ENCODE measurements at places on chromosomes 6 and 20.

GRCh38 chr6:105817370-105817769, 268.8 kb upstream of the PRDM1 start:
- H3K4me3 ChIP-seq, result no peak overlapping the region
- H3K36me3 ChIP-seq, result no peaks in the 10 kb centered on the region
- no peak for DNase-seq
- H3K27ac ChIP-seq, result no peak overlapping the region

- H3K27me3 ChIP-seq, result no peaks in the 10 kb centered on the region
- H3K27ac ChIP-seq, result peak overlapping the region; percentile 79
- H3K36me3 ChIP-seq, result no peaks in the 10 kb centered on the region
- peaks cover 22% of the 10 kb centered on the region for H3K4me1 ChIP-seq
- peak overlapping the region; percentile 16 for H3K4me3 ChIP-seq
Observed at GRCh38 chr6:127464881-127465459, 5.8 kb upstream of the KIAA0408 start.

DNA sequence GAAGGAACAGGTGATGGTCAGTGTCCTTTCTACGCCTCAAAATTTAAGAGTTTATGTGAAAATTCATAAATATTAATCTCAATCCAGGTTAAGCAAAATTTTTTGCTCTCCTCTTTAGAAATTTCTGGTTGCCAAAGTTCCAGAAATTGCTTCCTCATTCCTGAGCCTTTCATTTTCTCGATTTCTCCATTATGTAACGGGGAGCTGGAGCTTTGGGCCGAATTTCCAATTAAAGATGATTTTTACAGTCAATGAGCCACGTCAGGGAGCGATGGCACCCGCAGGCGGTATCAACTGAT, 35.8 kb upstream of the PRND start:
- H3K27me3 ChIP-seq, result no peaks in the 10 kb centered on the region
- peak overlapping the region; percentile 89 for H3K27ac ChIP-seq
- no peak for DNase-seq
- H3K4me1 ChIP-seq, result peaks cover 56% of the 10 kb centered on the region
- H3K36me3 ChIP-seq, result no peaks in the 10 kb centered on the region
- peak overlapping the region; percentile 71 for H3K4me3 ChIP-seq

DNA sequence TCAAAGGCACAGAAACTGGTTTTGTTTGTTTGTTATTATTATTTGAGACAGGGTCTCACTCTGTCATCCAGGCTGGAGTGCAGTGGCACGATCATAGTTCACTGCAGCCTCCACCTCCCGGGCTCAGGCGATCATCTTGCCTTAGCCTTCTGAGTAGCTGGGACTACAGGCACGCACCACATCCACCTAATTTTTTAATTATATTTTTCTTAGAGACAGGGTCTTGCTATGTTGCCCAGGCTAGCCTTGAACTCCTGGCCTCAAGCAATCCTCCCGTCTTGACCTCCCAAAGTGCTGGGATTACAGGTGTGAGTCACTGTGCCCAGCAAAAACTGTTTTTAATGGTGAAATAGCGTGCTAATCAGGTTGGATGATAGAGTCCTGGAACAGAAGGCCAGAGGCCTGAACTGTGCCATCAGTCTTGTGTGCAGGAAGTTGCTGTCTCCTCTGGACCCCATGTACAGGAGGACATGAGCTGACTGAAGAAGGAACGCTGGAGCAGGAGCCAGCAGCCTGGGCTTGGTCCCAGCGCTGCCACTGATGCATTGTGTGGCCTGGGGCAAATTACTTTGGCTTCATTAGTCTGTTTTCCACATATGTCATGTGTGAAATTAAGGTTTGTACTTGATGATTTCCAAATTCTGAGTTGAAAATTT, 4.9 kb downstream of the TM9SF4 start:
- H3K27ac ChIP-seq, result no peak overlapping the region
- H3K36me3 ChIP-seq, result no peaks in the 10 kb centered on the region
- no peak overlapping the region for H3K4me3 ChIP-seq
- peaks cover 13% of the 10 kb centered on the region for H3K4me1 ChIP-seq

GRCh38 chr20:51036827-51037531, 14.1 kb upstream of the KCNG1 start:
- no peaks in the 10 kb centered on the region for H3K36me3 ChIP-seq
- peaks cover 43% of the 10 kb centered on the region for H3K4me1 ChIP-seq
- H3K27ac ChIP-seq, result peak overlapping the region; percentile 10

DNA sequence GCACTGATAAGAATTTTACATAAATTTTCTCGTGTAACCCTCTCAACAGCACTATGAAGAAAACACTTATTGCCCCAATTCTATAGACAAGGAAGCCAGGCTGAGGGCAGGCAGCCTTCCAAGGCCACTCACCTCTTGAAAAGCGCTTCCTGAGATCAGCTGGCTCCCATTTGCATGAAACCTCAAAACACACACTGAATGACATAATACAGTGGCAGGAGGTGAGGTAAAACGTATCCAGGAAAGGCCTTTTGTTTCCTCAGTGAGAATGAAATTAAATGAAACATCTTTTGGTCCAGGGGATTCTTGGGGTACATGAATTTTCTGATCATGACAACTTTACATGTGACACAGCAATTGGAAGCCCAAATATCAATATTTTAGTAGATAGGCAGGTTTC, 112.5 kb downstream of the WDR27 start:
- H3K27ac ChIP-seq, result peak overlapping the region; percentile 9
- H3K27me3 ChIP-seq, result no peaks in the 10 kb centered on the region
- H3K4me3 ChIP-seq, result peak overlapping the region; percentile 19

DNA sequence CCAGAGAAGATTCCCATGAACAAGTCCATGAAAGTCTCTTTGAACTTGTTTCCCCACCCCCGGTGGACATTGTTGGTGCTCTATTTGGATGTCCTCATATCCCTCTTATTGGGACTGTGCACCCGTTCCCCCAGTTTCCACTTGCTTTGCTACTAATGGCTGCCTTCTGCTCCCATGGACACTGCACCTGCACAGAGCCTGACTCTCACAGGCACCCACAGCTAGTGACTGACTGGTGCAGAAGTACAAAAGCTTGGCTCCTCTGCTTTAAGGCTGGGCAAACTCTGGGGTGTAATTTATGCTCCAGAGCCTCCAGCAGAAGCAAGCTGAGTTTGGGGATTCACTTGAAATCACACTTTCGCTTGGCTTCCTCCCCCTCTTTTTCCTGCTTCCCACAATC, 239.9 kb upstream of the BTBD3 start:
- H3K4me3 ChIP-seq, result no peak overlapping the region
- no peaks in the 10 kb centered on the region for H3K36me3 ChIP-seq
- peaks cover 5% of the 10 kb centered on the region for H3K4me1 ChIP-seq
- H3K27me3 ChIP-seq, result peaks cover 18% of the 10 kb centered on the region
- no peak for DNase-seq
